ENCODE measurements at places on chromosomes 2 and 18.

DNA sequence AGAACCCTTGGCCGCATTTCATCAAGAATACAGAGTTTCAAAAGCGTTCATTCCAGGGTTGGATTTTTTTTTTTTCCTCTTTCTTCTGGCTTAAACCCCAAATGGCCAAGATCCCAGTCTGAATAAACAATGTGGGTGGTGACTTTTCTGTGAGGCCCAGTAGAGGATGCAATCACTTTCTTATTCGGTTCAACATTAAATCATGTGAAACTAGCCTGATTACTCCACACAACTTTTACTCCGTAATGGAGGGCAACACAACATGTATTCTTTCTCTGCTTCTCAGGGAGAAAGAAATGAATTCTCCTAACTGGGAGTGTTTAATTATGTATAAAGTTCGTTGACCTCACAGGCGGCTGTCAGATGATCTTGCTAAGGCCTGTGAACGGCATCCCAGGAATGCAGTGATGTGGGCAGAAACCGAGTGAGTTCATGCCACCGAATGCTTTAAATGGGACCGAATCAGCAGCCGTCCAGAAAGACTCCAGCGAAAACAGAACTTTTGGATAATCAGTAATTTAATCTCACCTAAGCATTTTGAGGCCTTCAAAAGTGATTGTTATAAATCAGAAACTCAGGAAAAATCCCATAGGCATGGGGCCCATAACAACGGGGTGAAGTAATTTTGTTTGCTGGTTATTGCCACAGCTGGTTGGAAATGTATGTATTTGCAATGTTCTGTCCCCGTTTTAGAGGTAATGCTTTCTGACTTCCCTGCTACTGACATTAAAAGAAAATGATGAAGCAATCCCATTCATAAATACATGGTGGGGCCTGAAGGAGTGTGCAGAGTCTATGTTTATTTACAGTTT, 81.5 kb downstream of the BCL2 start:
- no peak for DNase-seq

GRCh38 chr18:30163573-30163972, 879.0 kb downstream of the DSC3 start:
- no peak for DNase-seq

- DNase-seq, result no peak
Measured at GRCh38 chr2:231662811-231663457, 45.4 kb upstream of the PTMA start.

DNA sequence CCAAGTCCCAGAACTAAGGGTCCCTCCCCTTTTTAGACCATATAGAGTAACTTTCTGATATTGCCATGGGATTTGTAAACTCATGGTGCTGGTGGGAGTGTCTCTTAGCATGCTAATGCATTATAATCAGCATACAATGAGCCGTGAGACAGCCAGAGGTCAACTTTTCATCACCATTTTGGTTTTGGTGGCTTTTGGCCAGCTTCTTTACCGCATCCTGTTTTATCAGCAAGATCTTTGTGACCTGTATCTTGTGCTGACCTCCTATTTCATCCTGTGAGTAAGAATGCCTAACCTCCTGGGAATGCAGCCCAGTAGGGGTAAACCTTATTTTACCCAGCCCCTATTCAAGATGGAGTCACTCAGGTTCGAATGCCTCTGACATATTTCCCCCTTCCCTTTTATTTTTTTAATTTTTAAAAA, 148.2 kb downstream of the PHLPP1 start:
- DNase-seq, result no peak

GRCh38 chr2:145096582-145096981, 576.7 kb upstream of the ZEB2 start:
- DNase-seq, result no peak

DNA sequence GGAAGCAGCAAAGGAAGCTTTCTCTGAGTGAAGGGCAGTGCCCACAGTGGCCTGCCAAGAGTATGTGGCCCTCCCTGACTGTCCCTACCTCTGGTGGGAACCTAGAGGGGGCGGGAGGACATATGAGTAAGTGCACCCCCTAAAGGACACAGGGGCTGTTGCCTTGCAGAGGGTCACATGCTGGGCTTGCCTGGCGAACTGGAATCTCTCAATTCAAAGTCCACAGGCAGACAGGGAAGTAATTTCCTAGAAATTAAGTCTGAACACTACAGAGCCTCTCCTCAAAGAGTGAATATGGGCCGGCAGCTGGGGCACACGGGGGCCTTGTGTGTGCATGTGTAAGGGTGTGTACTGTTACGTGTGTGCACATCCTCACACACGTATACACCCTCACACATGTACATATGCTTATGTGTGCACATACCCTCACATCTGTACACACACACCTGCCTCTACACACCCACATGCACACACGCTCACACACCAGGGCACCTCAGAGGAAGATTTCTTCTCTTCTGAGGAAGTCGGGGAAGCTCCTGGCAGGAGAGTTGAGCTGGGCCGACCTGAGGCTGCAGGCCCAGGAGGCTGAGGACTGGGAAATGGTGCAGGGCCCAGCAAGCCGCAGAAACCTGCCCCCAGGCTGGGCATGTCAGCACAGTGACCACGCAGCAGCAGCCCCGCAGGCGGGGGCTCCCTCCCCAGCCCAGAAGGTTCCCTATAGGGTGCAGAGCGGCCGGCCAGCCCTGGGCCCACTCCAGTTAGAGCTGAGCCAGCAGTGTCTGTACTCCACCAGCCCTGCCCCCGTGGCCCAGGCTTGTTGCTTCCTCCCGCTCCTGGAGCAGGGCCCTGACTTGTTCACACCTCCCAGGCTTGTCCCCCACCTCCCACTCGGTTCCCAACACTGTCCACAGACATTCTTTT, 77.4 kb upstream of the TAF1B start:
- no peak for DNase-seq

- DNase-seq, result no peak
Measured at GRCh38 chr2:101125374-101125773, 25.8 kb downstream of the TBC1D8 start.

DNA sequence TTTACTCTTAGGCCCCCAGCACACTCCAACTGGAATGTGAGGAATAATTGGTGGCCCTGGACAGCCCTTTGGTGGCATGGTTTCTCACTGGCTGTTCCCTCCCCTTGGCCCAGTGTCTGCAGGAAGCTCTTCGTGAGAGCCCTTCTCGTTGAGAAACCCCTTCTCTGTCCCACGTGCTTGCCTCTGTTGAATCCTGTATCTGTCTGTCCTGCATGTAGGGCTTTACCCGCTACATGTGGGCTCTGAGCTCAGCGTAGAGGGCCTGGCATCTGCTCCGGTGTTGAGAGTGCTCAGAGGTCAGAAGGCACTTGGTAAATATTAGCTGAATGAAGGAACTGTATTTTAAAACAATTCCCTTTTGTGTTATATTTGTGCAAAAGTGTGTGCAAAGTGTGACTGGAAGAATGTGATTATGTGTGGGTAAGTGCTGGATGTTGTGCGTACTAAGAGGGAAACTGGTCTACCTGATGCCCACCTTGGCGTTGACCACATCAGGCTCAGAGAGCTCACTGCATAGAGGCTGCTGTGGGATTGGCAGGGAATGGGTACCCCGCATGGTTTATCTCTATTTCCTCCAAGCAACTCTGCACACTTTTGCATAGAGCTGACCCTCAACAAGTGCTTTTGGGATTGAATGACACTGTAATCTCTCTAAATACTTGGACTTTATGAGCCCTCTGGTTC, 40.0 kb downstream of the RNF144A start:
- DNase-seq, result no peak

- no peak for DNase-seq
Measured at GRCh38 chr2:163347982-163348856, 387.6 kb downstream of the FIGN start.

- peak; percentile 20 for DNase-seq
Measured at GRCh38 chr2:37711308-37711731, 39.9 kb upstream of the CDC42EP3 start.

DNA sequence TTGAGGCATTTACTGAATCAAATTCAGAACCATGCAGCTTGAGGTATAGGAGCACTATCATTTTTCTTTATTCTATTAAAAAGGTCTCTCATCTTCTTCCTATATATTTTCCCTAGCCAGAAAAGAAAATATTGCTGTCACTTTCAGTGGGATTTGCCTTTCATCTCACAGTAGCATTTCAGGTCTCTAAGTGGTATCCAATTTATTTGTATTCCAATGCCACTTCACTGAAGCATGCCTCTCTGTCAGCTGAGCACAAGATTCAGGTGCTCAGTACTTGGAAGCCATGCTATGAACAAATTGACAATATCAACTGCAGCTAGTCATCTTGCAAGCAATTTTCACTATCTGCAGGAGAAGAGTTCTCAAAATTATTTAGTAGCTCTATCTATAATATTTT, 457.2 kb upstream of the SLC39A10 start:
- no peak for DNase-seq

- peak; percentile 82 for DNase-seq
Measured at GRCh38 chr2:25341011-25341727, 556 bp downstream of the DNMT3A start.

- DNase-seq, result no peak
Measured at GRCh38 chr2:11757101-11757500, 10.7 kb downstream of the LPIN1 start.

DNA sequence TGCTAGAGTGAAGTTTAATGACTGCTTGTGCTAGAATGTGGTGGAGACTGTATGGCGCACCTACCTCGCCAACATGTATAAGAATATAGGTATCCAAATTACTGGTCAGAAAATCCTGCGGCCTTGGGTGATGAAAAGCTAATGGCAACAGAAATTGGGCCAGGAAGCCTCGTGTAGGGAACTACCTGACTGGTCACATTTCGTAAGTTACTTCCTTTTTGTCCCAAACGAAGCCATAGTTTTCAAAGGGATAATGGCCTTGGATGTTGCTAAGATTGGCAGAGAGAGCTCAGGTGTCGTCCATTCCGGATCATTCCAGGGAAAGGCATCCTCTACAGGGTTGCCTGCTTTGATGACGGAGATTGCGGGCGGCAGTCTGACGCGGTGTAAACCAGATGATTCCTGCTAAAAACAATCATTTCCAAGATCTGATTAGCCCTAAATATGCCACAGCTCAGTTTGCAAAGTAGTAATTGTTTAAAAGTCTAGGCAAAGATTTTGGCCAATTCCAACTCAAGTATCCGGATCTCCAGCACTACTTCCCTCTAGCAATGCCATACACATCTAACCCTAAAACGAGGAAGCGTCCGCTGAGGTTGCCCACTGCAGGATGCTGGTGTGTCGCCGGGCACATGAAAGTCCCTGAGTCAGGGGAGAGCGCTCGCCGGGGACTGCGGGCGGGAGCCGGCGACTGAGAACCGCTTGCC, 708 bp upstream of the MALT1 start:
- DNase-seq, result no peak

DNA sequence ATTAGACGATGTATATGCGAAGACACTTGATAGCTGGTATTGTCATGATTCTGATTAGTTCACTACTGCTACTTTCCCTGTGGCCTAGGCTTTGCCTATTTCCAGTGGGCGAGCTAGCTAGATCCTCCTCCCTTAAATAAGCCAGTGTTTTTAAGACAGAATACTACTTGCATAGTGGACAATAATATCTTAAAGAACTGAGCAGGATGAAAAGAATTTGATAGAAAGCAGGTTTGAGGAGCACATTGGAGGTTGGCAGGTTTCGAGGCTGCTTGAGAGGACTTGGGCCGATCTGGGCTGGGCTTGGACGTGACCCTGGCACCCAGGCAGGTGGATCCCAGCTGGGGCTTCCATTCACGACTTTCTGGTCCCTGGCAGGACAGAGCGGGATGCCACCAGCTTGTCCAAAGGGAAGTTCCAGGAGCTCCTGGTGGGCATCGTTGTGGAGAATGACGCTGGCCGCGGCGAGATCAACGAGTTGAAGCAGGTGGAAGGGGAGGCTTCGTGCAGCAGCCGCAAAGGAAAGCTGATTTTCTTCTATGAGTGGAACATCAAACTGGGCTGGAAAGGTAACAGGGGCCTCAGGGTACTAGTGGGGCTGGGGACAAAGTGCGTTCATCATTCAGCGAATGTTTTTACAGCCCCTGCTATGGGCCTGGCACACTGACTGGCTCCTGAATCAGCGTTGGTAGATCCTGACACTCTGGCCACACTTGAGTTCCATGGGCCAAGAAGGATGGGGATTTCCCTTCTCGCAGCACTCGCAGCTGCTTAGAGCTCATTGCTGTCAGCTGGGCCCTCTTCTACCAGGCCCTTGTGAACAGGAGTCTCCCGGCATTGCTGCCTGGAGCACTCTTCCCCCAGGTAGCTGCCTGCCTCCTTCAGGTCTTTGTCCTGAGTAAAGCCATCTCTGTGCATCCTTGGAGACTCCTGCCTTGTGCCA, 16.9 kb downstream of the C2orf74 start:
- peak; percentile 46 for DNase-seq

DNA sequence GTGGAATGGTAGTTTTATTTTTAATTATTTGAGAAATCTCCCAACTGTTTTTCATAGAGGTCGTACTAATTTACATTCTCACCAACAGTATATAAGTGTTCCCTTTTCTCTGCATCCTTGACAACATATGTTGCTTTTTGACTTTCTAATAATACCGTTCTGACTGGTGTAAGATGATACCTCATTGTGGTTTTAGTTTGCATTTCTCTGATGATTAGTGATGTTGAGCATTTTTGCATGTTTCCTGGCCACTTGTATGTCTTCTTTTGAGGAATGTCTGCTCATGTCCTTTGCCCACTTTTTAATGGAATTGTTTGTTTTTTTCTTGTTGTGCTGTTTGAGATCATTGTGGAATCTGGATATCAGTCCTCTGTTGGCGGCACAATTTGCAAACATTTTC, 242.5 kb downstream of the ZNF521 start:
- no peak for DNase-seq

- DNase-seq, result no peak
Measured at GRCh38 chr2:31888550-31888949, 122.3 kb downstream of the MEMO1 start.

DNA sequence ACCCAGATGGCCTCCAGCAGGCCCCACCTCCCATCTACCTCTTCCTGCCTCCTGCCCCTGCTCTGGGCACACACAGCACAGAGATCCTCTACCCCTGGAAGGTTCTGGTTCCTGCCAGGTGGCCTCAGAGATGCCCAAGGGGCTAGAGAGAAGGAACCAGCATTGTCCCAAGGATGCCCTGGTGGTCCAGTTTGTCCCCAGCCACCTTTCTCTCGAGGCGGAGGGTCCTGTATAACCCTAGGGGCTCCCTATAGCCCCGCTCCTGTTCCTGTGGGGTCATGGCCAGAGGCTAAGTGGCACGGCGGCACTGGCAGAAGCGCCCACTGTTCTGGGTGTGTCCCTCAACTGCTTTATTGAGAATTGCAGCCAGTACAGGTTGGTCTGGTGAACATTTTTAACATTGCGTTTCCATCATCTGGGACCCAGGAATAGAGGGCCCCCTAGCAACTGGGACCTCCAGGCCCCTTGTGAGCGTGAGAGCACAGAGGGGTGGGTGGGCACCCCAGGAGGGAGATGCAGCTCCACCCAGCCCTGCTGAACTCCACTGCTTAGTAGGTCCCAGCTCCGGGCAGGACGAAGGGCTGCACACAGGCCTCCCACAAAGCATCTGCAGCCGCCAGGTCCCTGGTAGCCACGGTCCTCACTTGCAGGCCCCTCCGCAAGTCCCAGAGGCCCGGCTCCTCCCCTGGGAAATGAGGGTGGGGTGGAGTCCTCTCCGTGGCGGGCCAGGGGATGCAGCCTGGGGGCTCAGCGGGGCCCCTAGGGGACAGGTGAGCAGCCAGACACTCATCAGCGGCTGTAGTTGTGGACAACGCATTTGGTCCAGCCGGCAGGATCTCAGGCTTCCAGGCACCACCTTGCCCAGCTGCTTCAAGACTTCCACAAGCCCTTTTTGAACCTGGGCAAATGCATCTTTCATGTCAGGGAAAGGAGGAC, 33.1 kb downstream of the GPC1 start:
- no peak for DNase-seq
